ENCODE measurements at places on chromosomes 6 and 20.
A peak's percentile ranks its signal among the peaks of the same experiment; 100 is the strongest.

GRCh38 chr6:36818756-36819155 is 20.5 kb downstream of the CPNE5 start:
- DNase-seq, result no peak

GRCh38 chr6:161901740-161902426 is 628.0 kb upstream of the AGPAT4 start:
- DNase-seq, result no peak

GRCh38 chr6:50264995-50265571 is 215.4 kb upstream of the DEFB112 start:
- DNase-seq, result no peak

DNA sequence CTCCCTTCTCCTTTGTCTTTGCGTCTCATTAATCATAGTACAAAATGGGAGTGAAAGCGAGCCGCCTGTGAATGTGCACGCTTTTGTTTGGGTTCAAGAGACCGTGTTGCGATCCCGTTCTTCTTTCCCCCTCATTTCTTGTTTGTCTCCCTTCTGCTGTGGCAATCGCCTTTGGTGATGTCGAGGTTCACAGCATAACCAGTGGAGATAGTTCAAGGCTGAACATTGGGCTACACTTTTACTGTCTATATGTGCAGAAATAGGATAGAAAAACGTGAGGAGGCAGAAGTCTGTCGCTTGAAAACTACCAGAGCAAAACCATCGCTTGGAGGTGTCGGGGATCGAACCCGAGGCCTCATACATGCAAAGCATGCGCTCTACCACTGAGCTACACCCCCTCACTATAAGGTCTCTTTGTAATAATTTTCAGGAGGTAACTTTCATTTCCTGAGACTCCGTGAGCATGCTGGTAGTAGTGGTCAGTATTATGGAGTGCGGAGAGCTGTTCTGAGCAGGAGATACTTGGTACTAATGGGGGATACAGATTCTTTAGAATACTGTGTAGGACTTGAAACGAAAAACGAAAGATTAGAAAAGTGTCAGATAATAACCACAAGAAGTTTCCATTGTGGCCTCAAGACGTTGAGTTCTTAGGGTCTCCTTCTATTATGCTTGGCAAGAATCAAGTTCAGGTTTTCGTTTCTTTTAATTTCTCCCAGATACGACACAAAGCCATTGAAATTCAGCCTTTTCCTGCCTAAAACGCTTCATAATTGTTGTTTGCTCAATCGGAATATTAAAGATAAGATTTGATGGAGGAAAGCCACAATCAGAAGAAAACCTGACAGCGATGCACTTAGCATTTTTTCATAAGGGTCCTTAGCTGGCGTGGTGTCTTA is 106.6 kb downstream of the TRIM27 start:
- DNase-seq, result no peak

- peak; percentile 82 for DNase-seq
Observed at GRCh38 chr6:1396952-1397868, 7.8 kb downstream of the FOXF2 start.

GRCh38 chr20:51536116-51537069 is 6.1 kb downstream of the NFATC2 start:
- no peak for DNase-seq

DNA sequence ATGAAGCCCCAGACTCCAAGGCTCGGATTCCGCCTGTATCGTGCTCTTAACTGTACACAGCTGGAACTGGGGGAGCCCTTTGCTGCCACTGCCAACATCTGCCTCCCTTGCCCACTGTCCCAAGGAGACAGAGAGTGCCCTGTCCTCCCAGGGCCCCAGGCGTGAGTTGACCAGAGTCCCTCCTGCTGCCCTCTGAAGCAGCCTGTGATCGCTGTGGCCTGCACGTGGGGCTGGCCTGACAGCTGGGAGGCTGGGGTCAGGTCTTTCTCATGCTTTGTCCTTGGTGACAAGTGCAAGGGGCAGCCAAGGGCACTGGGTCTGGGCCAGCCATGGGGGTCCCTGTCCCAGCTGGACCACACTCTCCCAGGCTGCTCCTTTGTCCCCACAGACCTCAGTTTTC is 44.3 kb downstream of the KIAA1755 start:
- DNase-seq, result no peak

Measured in frontal cortex (tissue), 4 donors.